ENCODE measurements at places on chromosomes 5 and 9.

DNA sequence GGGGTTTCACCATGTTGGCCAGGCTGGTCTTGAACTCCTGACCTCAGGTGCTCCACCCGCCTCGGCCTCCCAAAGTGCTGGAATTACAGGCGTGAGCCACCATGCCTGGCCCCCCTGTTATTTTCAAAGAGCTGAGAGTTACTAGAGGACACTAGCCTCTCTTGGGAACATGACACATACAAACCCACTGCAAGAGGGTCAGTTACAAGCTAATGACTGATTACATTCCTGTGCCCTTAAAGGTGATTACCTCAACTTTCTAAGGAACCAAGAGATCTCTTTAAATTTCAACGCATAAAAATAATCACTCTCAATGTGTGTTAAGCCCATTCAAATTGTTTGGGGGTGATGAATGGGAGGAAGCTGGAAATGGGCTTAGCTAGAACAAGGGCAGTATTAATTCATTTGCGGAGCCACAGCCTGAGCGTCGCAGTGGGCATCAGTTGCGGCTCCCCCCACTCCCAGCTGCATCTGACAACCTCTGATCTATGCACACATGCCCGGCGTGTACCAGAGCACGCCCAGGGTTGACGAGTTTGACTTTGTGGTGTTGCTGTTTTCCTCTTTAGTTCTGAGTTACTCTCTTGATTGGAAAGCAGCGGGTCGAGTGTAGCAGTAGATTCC, 146.9 kb downstream of the GOLPH3 start:
- H3K36me3 ChIP-seq = no peaks in the 10 kb centered on the region
- H3K4me3 ChIP-seq = peak overlapping the region; percentile 35
- peaks cover 29% of the 10 kb centered on the region for H3K4me1 ChIP-seq
- peak overlapping the region; percentile 64 for H3K27ac ChIP-seq

DNA sequence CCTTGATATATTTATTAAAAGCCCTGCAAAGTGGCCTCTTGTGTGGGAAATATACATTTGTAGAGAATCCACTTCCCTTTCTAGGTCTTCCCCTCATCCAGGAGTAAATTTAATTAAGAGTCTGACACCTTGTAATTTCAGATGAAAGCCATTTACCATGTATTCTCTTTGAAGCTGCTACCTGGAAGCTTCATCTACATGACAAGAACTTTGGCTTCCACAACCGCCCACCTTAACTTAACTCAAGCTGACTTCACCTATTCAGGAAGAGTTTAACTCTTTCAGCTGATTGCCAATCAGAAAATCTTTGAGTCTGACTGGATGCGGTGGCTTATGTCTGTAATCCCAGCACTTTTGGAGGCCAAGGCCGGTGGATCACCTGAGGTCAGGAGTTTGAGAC, 899.9 kb downstream of the TAF11L14 start:
- no peaks in the 10 kb centered on the region for H3K27me3 ChIP-seq
- H3K27ac ChIP-seq = no peak overlapping the region
- no peak for DNase-seq
- H3K36me3 ChIP-seq = no peaks in the 10 kb centered on the region
- H3K4me1 ChIP-seq = no peaks in the 10 kb centered on the region

DNA sequence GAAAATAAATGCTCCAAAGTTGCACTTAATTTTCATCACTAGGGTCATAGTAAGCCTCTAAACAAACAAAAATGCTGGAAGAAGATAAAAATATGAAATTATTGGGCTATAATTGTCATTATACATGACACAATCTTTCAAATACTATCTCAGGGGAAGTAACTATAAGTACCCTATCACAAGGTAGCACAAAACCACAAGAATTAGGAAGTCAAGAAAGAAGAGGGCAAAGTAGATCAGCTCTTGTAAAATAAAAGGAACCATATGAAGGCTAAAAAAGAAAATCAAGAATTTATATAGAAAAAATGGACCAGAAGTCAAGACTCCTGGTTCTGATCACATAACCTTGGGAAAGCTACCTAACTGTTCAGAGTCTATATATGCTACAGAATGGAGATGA, 48.1 kb downstream of the DIAPH1 start:
- DNase-seq = no peak
- peaks cover 32% of the 10 kb centered on the region for H3K36me3 ChIP-seq
- H3K4me1 ChIP-seq = no peaks in the 10 kb centered on the region
- no peaks in the 10 kb centered on the region for H3K27me3 ChIP-seq

GRCh38 chr9:76216161-76216649, 178.0 kb downstream of the RFK start:
- no peaks in the 10 kb centered on the region for H3K36me3 ChIP-seq
- no peak overlapping the region for H3K4me3 ChIP-seq
- peaks cover 30% of the 10 kb centered on the region for H3K4me1 ChIP-seq
- H3K27me3 ChIP-seq = no peaks in the 10 kb centered on the region

DNA sequence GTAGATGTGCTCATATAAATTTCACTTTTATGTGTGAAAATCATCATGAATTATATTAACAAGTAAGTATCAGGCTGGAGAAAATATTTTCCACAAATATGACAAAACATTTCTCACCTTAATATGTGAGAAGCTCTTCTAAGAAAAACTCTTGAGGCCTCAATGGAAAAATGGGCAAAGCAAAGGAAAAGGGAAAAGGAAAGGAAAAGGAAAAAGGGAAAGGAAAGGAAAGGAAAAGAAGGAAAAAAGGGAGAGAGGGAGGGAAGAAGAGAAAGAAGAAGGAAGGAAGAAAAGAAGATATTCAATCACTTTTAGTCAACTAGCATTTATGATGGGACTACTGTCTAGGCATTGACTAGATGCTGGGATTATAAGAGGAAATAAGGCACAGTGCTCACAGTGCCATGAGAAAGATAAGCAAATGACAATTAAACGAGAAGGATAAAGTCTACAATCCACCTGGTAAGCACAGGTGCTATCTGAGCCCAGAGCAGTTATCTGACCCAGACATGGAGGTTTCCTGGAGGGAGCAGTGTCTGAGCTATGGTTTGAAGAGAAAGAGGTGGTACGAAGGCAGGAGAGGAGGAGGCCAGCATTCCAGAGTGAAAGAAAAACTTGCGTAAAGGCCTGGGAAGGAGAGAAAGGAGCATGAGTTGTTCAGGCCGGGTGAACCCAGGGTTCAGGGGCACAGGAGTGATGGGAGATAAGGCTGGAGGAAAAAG, 18.3 kb upstream of the ACSL6 start:
- peaks cover 3% of the 10 kb centered on the region for H3K27me3 ChIP-seq
- no peak for DNase-seq
- H3K27ac ChIP-seq = no peak overlapping the region
- H3K36me3 ChIP-seq = no peaks in the 10 kb centered on the region
- H3K4me3 ChIP-seq = no peak overlapping the region

GRCh38 chr5:37110135-37110534, 139.0 kb downstream of the CPLANE1 start:
- H3K4me3 ChIP-seq = no peak overlapping the region
- peaks cover 9% of the 10 kb centered on the region for H3K36me3 ChIP-seq
- no peaks in the 10 kb centered on the region for H3K27me3 ChIP-seq
- H3K4me1 ChIP-seq = no peaks in the 10 kb centered on the region

GRCh38 chr9:76116913-76117312, 226.4 kb downstream of the PCSK5 start:
- DNase-seq = peak; percentile 37
- no peaks in the 10 kb centered on the region for H3K36me3 ChIP-seq
- no peaks in the 10 kb centered on the region for H3K4me1 ChIP-seq
- H3K27ac ChIP-seq = no peak overlapping the region

- no peaks in the 10 kb centered on the region for H3K27me3 ChIP-seq
- peak overlapping the region; percentile 66 for H3K4me3 ChIP-seq
- H3K36me3 ChIP-seq = no peaks in the 10 kb centered on the region
- peak overlapping the region; percentile 65 for H3K27ac ChIP-seq
- H3K4me1 ChIP-seq = peaks cover 9% of the 10 kb centered on the region
Observed at GRCh38 chr5:173888473-173889131, 453 bp downstream of the CPEB4 start.

DNA sequence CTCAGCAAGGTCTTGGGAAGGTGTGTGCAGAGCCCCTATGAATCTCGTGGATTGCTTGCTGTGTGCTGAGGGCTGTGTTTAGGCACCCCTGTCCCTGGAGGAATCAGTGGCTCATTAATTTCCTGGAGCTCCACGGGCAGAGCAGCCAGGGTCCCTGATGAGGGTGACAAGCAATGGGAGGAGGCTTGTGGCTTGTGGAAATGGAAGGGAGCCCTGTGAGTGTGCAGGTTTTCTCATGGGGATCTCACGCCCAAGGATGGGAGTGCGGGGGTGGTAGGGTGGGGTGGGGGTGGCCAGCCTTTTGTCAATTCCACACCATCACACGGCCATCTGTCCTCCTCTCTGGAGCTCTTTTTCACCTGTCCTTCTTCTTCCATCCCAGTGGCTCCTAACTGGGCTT, 25.3 kb downstream of the PHF2 start:
- no peaks in the 10 kb centered on the region for H3K27me3 ChIP-seq
- no peak overlapping the region for H3K4me3 ChIP-seq
- H3K4me1 ChIP-seq = peaks cover 3% of the 10 kb centered on the region
- no peak overlapping the region for H3K27ac ChIP-seq

DNA sequence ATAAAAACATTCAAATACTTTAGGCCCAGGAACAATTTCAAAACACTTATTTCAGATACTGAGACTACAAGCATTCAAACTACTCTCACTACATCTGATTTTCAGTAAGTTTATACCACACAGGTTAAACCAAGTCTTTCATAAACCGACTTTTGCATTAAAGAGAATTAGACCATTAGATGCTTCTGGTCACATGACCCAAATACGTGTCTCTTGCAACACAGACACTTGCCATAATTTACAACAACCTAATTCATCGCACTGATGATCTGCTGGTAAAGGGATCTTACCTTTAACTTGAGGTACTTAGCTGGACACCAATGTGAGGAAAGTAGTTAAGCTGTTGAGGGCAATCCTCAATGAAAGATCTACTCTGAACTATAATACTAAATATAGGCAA, 3.2 kb downstream of the HNRNPH1 start:
- H3K4me1 ChIP-seq = peaks cover 27% of the 10 kb centered on the region
- peak overlapping the region; percentile 91 for H3K4me3 ChIP-seq
- peaks cover 69% of the 10 kb centered on the region for H3K36me3 ChIP-seq
- no peak for DNase-seq
- no peaks in the 10 kb centered on the region for H3K27me3 ChIP-seq

DNA sequence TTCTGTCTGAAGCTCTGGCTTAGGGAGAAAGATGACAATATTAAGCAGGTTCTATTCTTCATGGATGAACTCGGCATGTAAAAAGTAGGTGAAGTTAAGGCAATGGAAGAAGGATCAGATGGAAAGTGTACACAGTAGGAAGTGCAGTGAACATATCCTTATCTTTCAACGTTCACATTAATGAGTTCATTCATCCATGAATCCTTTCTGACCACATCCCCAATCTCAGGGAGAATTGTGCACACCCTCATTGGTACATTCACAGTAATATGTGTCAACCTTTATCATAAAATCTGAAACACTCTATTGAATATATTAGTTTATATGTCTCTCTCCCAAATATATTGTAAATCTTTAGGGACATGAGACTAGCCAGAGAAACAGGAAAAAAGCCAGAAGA, 5.5 kb downstream of the GIN1 start:
- no peaks in the 10 kb centered on the region for H3K27me3 ChIP-seq
- no peak overlapping the region for H3K27ac ChIP-seq
- no peaks in the 10 kb centered on the region for H3K4me1 ChIP-seq
- DNase-seq = peak; percentile 46
- H3K4me3 ChIP-seq = no peak overlapping the region

- H3K4me1 ChIP-seq = peaks cover 16% of the 10 kb centered on the region
- H3K36me3 ChIP-seq = no peaks in the 10 kb centered on the region
- no peak overlapping the region for H3K4me3 ChIP-seq
- H3K27me3 ChIP-seq = no peaks in the 10 kb centered on the region
- no peak for DNase-seq
Observed at GRCh38 chr5:145774442-145774841, 60.7 kb downstream of the PRELID2 start.

- no peak for DNase-seq
- H3K4me3 ChIP-seq = no peak overlapping the region
- H3K27ac ChIP-seq = peak overlapping the region; percentile 86
- peaks cover 8% of the 10 kb centered on the region for H3K36me3 ChIP-seq
Observed at GRCh38 chr9:127546125-127546832, 65.8 kb upstream of the STXBP1 start.

DNA sequence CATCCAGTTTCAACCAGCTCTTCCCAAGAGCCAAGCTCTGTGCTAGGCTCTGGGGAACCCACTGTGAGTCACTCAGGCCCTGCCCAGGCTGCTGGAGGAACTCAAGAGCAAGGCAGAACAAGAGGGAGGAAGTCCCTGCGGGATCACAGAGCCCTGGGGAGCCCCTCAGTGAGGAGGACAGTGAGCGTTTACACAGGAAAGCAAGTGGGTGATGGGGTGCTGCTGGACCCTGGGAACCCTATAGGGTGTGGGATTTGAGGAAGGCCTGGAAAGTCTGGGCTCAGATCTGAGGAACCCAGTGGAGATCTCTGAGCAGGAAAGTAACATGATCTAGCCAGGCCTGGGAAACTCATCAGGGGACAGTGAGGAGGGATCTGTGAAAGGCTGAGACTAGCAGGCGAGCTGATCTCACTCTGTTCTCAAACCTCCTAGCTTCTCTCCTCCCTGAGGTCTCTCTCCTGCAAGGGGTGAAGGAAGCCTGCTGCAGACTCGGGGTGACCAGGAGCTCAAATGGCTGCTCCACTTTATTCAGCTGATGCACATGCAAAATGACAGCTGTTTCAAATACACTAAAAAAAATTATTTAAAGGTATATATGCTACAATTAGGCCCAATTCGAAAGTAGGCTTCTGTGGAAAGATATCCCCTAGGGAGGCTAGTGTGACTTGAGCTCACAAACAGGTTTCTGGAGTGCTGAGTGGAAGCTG, 70.0 kb downstream of the SHB start:
- no peaks in the 10 kb centered on the region for H3K27me3 ChIP-seq
- no peaks in the 10 kb centered on the region for H3K36me3 ChIP-seq
- H3K4me1 ChIP-seq = peaks cover 36% of the 10 kb centered on the region
- peak overlapping the region; percentile 47 for H3K27ac ChIP-seq
- H3K4me3 ChIP-seq = no peak overlapping the region

Measured in astrocyte (in vitro differentiated cells and primary cell).